ENCODE measurements at places on chromosomes 1 and 21. TPM values are rescaled to one million over a fixed set of nuclear protein-coding genes. Genes with fewer than 3 reads are reported as not detected.

GRCh38 chr1:212286556-212287131, 1.4 kb downstream of the PPP2R5A start:
- H3K36me3 ChIP-seq, result peaks cover 25% of the 10 kb centered on the region
- no peak for DNase-seq
- H3K27me3 ChIP-seq, result peaks cover 4% of the 10 kb centered on the region
- H3K4me3 ChIP-seq, result peak overlapping the region; percentile 94
- peak overlapping the region; percentile 88 for H3K27ac ChIP-seq
- H3K4me1 ChIP-seq, result peaks cover 55% of the 10 kb centered on the region

DNA sequence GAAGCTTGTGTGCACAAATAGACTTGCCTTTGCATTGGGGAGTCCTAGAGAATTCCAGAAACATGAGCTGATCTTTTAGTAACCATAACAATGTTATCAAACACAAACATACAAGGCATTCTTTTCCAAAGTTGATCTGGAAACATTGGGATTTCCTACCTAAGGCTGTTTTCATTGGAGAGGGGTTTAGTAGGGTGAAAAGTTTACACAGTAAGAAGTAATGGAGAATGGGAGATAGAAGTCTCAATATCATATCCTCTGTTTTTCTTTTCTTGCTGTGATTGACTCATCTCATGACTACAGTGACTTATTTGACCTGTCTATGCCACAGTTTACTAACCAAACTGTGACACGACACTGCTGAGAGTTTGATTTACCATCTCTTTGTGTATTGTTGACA, 65.6 kb upstream of the PLA2G4A start:
- H3K27ac ChIP-seq, result no peak overlapping the region
- no peaks in the 10 kb centered on the region for H3K36me3 ChIP-seq
- peaks cover 6% of the 10 kb centered on the region for H3K4me1 ChIP-seq
- H3K4me3 ChIP-seq, result no peak overlapping the region

DNA sequence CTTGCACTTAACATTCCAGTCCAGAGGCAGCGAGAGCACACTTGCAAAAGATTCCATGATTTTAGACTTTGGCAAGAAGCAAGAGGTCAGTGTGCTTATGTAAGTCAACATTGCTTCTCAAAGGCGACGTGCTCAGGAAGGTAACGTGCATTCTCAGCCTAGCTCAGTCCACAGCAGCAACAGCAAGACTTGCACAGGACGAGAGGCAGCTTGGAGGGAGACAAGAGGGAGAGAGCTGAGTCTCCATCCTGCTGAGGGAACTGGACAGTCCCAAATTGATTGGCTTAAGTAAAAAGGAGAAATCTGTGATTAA, 56.5 kb downstream of the PTP4A2 start:
- H3K4me3 ChIP-seq, result no peak overlapping the region

DLGAP3 gene
- 0.55 TPM for total RNA-seq

DNA sequence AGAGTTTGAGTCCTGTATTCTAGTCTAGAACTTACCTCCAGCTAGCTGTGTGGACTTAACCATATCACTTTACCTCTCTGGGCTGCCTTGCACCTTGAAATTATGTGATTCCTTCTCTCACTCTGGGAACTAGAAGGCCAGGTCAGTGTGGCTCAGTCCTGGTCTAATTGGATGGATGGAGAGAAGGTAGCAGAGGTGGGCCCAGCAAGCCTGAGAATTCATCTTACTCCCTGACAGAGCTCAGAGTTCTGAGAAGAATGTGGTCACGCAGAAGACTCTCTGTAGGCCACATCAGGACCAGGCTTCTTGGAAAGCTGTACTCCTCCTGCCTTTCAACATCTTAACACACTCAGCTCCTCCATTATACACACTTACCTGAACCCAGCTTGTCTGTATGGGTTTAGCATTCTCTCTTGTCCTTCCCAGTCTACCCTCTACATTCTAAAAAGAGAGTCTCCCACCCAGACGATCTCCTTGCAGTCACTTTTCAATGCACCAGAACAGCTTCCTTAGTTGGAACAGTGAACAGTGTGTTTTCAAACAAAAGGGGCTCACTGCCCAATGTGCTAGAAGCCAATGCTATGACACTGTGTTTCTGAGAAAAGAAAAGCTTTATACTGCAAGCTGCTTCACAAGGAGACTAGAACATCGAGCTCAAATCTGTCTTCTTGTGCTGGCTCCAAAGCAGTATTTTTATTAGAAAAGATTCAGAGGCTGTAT, 60.5 kb downstream of the CAPN9 start:
- peaks cover 2% of the 10 kb centered on the region for H3K36me3 ChIP-seq
- peaks cover 13% of the 10 kb centered on the region for H3K27me3 ChIP-seq
- peak; percentile 5 for DNase-seq
- H3K27ac ChIP-seq, result no peak overlapping the region
- no peak overlapping the region for H3K4me3 ChIP-seq

DNA sequence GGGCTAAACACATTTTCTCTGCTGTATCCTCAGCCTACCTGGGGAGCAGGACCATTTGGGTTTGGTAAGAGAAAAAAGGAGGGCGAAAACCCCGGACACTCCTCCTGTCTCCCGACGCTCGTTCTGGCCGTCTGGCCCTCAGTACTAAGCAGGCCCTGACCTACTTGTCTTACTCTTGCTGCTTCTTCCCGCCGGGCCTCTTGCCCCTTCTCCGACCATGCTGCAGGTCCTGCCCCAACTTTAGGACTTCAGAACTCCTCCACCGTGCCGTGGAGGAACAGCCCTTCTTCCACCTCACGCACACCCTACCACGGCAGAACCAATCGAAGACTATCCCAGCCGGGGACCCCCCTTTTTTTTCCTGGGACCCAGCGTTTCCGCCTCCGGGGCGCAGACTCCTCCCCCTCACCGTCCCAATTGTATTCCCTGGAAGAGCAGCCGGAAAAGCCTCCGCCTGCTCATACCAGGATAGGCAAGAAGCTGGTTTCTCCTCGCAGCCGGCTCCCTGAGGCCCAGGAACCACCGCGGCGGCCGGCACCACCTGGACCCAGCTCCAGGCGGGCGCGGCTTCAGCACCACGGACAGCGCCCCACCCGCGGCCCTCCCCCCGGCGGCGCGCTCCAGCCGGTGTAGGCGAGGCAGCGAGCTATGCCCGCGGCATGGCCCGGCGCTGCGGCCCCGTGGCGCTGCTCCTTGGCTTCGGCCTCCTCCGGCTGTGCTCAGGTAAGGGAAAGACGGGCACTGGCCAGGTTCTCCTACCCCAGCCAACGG, at the start of gene CHRNB2:
CHRNB2 (plus strand) TSS at position 393 of the 771 bp plus-strand sequence; CDS start at position 660, 267 bp downstream.
- H3K4me3 ChIP-seq, result no peak within 1 kb of the TSS
- H3K4me1 ChIP-seq, result peaks cover 6% of the 10 kb centered on the region
- DNase-seq, result peak; percentile 76
- no peak within 1 kb of the TSS for H3K27ac ChIP-seq
- peaks cover 43% of the 10 kb centered on the region for H3K27me3 ChIP-seq
- no peaks in the 10 kb centered on the region for H3K36me3 ChIP-seq

- no peak for DNase-seq
- peaks cover 36% of the 10 kb centered on the region for H3K4me1 ChIP-seq
- H3K27me3 ChIP-seq, result peaks cover 68% of the 10 kb centered on the region
These were observed at the start of gene TACSTD2 for GRCh38 chr1:58576727-58577653. Gene TACSTD2 (minus strand): TSS chr1:58577252. CDS start chr1:58577156, 96 bp downstream.

DNA sequence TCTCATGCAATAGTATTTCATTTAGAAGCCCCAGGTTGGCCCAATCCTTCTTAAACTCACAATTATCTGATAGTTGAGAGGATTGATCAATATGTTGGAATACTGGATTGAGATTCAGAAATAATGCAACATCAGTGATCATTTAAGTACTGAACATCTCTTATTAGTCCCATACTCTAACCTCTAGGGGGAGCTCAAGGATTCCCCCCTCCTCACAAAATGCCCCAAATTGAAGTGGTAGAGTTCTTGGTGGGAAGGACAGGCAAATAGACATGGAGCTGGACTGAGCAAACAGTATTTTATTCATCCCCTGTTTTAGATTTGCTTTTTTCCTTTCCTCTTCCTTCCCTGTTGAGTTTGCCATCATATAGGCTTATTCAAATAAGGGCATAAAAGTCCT, 62.8 kb downstream of the NGF start:
- DNase-seq, result no peak
- H3K4me3 ChIP-seq, result no peak overlapping the region

DNA sequence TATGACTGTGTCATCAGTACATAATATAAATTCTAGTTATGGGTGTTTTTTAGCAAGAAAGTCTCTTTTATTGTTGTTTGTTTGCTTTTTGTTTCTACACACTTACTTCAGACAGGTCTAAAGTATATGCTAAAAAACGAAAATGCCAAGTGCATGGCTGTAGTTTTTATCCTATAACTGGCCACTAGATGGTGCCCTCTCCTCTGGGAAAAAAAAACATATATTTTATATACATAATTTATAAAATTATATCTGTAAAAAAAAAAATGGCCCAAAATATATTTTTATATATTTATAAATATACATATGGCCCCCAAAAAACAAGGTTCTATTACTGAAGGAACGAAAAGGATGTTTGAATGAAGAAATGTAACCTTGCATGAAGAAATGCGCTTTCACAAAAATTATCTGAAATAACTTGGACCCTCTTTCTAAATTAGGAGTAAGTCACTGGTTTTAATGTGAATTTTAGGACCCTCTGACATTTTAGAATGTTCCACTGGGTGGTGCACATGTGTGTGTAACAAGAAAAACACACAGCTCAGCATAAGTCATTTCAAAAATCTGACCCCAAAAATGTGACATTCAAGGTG, 93.5 kb downstream of the TTLL7 start:
- DNase-seq, result no peak
- peaks cover 18% of the 10 kb centered on the region for H3K27me3 ChIP-seq
- H3K27ac ChIP-seq, result no peak overlapping the region
- no peaks in the 10 kb centered on the region for H3K4me1 ChIP-seq
- H3K36me3 ChIP-seq, result no peaks in the 10 kb centered on the region

GRCh38 chr1:218671573-218671972, 326.4 kb downstream of the TGFB2 start:
- DNase-seq, result no peak
- H3K4me1 ChIP-seq, result no peaks in the 10 kb centered on the region
- H3K36me3 ChIP-seq, result no peaks in the 10 kb centered on the region
- H3K27ac ChIP-seq, result no peak overlapping the region
- no peaks in the 10 kb centered on the region for H3K27me3 ChIP-seq

- no peak overlapping the region for H3K4me3 ChIP-seq
- H3K27ac ChIP-seq, result no peak overlapping the region
- H3K4me1 ChIP-seq, result no peaks in the 10 kb centered on the region
- no peak for DNase-seq
- H3K36me3 ChIP-seq, result no peaks in the 10 kb centered on the region
These were observed 57.5 kb downstream of the CASQ2 start for GRCh38 chr1:115710859-115711624.

DNA sequence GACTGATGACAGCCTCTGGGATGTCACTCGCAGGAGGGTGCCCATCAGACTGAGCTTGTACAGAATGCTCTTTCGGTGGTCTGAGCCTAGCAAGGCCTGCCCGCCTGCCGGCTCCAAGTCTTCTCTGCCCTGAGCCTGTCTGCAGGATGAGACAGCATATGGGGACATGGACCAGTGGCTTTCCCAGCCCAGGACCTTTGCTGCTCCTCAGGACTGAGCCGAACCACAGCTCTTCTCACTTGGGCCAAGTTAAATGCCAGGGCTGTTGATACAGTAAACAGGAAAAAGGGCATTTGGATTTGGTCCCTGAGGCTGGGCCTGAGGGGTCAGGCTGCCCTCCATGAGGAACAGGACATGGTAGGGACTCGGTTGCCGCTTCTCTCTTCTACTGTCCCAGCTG, 64.3 kb upstream of the EPS8L3 start:
- H3K36me3 ChIP-seq, result peaks cover 7% of the 10 kb centered on the region
- no peak overlapping the region for H3K4me3 ChIP-seq
- H3K27ac ChIP-seq, result no peak overlapping the region
- H3K27me3 ChIP-seq, result no peaks in the 10 kb centered on the region
- DNase-seq, result no peak
- H3K4me1 ChIP-seq, result peaks cover 28% of the 10 kb centered on the region

RASSF5 gene
- 216 TPM for total RNA-seq

GPR161 gene
- 0.85 TPM for total RNA-seq

DNA sequence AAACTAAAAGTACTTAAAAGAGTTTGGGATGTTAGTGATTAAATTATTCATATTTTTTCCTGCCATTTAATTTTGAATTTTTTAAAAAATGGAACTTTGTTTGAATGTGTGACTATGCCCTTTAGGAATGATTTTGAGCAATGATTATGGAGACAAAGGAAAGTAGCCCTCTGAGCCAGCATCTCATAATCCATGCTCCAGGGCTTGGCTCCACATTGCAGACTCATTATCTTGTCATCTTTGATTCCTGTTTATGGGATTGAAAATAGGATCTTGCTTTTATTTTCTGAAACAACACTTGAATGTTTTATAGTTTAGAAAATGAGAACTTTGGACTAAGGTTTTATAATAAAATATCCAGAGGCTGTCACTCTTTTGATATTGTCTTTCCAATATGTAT, 14.5 kb downstream of the AXDND1 start:
- H3K4me3 ChIP-seq, result no peak overlapping the region
- no peaks in the 10 kb centered on the region for H3K36me3 ChIP-seq
- no peaks in the 10 kb centered on the region for H3K4me1 ChIP-seq
- H3K27ac ChIP-seq, result no peak overlapping the region

IL24 gene
- total RNA-seq, result not detected

PTAFR gene
- total RNA-seq, result 0.38 TPM

DNA sequence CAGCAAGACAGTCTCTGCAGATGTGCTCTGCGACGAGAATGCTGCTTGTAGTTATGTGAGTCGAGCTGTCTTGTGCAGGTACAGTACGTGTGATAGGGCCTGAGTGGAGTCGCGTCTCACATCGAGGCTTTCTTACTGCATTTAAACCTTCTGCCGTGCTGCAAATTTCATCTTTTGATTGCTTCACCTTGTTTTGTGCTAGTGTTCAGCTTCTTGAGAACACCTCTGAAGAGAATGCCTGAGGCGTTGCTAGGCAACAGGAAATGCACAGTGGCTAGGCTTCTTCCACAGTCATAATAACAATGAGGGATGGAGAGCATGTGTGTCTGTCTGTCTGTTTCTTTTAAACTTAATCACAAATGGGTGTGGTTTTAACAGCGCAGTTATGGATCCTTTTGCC, 52.9 kb downstream of the MRPS6 start:
- peaks cover 71% of the 10 kb centered on the region for H3K36me3 ChIP-seq
- H3K4me1 ChIP-seq, result peaks cover 37% of the 10 kb centered on the region
- no peaks in the 10 kb centered on the region for H3K27me3 ChIP-seq
- H3K27ac ChIP-seq, result no peak overlapping the region
- no peak for DNase-seq
- H3K4me3 ChIP-seq, result no peak overlapping the region

DNA sequence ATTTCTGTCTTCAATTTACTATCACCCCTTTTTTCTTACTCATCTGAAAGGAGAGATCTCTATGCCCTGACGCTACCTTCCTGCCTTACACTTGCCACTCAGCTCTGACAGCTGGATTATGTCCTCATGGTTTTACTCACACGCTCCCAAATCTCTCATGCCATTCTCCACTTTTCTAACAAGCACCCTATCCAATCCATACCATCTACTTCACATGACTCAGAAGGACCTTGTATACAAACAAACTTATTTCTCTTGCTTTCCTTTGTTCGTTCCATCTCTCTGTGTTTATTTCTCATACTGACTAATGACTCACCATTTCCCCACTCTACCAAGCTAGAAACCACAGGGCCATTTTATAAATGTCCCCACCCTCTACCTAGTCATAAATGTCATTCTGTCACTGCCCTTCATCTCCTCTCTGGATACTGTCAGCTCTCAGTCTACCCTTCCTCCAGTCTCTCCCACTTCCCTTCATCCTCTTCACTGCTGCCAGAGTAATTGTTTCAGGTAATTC, 87.3 kb downstream of the USP24 start:
- peak overlapping the region; percentile 6 for H3K4me3 ChIP-seq
- H3K27ac ChIP-seq, result peak overlapping the region; percentile 79
- no peaks in the 10 kb centered on the region for H3K27me3 ChIP-seq
- H3K4me1 ChIP-seq, result peaks cover 23% of the 10 kb centered on the region
- H3K36me3 ChIP-seq, result peaks cover 83% of the 10 kb centered on the region
- DNase-seq, result peak; percentile 38

HOOK1 gene
- total RNA-seq, result 0.98 TPM

CD1B gene
- total RNA-seq, result not detected

Data from activated CD4-positive, alpha-beta memory T cell treated with anti-CD3 and anti-CD28 coated beads, Interleukin-2, amount 10 ng/mL, durations not matched to agents 7 days and 5 days (primary cell).